Kasumi-1 (cell line): ENCODE measurements at places on chromosomes 12 and 14.

GRCh38 chr12:123289911-123290310, 18.3 kb upstream of the CDK2AP1 start:
- DNase-seq: no peak

GRCh38 chr12:96078231-96079135, 43.1 kb upstream of the LTA4H start:
- DNase-seq: no peak

DNA sequence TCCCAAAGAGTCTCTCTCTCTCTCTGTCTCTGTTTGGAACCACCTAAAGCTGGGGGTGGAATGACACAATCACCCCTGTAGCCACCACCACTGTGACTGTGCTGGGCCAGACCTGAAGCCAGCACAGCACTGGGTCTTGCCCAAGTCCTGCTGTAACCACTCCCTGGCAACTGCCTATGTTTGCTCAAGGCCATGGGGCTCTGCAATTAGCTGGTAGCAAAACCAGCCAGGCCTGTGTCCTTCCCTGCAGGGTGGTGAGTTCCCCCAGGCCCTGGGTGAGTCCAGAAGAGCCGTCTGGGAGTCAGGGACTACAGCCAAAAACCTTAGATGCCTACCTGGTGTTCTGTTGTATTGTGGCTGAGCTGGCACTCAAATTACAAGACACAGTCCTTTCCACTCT, 50.8 kb downstream of the DGLUCY start:
- no peak for DNase-seq

DNA sequence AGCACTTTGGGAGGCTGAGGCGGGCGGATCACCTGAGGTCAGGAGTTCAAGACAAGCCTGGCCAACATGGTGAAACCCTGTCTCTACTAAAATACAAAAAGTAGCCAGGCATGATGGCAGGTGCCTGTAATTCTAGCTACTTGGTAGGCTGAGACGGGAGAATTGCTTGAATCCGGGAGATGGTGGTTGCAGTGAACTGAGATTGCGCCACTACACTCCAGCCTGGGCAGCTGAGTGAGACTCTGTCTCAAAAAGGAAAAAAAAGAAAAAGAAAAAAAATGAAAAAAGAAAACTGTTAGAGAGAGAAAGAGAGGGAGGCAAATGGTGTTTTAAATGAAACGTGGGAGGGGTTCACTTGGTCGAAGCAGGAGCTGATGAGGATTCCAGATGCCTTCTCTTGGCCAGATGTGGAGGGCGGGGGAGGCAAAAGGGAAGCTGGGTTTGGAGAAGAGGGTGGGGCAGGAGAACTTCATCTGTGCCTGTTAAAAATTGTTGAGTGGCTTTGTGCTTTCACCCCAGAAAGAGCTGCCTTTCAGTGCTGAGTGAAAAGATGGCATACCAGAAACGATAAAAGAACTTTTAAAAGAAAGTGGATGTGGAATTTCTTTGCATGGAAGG, 1.1 kb downstream of the EMP1 start:
- DNase-seq: no peak

DNA sequence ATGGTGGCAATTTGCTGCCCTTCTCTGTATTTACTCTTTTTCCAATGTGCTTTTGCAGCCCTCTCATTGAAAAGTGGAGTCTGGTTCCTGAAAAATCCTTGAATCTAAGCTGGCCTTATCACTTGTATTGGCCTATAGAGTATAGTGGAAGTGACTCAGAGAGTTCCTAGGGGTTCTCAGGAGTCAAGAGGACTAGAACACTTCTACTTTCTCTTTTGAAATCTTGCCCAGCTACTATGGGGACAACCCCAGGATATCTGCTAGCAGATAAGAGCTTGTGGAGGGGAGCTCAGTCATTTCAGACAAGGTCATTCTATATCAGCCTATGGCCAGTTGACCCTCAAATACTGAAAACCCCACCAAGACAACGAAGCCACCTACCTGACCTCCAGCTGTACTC, 26.7 kb upstream of the WSCD2 start:
- no peak for DNase-seq

- no peak for DNase-seq
Observed at GRCh38 chr14:101711041-101711856, 50.3 kb upstream of the PPP2R5C start.

DNA sequence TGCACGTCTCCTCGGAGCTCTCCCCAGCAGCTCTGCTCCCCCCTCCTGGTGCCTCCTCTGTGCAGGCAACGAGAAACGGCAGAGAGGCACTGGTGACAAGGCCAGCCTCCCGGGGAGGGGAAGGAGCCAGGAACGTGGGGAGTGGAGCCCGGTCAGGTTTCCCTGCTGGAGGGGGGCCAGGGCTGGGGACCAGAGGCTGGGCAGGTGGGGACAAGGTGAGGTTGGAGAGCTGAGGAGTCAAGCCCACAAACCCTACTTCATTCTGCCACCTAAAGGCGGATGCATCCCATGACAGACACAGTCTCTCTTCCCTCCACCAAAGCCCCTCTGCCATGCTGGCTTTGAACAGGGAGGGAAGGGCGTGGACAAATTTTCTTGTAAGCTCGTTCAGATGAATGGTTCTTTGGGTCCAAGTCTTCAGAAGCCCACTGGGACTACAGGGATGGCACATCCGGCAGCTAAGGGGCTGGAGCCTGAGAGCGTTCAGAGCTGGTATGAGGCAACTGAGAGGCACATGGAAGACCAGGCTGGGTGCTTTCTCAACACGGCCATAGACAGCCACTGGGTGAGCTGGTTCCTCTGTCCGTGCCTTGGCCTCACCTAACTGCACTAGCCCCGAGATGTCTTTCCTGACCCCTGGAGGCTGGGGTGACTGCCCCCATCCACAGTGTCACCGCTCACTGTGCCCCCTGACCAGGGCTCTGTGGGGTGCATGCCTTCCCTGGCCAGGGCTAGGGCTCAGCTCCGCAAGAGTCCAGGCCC, 105.9 kb downstream of the RBM19 start:
- DNase-seq: no peak

- DNase-seq: no peak
Observed at GRCh38 chr12:106741247-106741646, 33.2 kb upstream of the RIC8B start.

GRCh38 chr14:61515436-61516117, 179.7 kb upstream of the HIF1A start:
- DNase-seq: no peak

DNA sequence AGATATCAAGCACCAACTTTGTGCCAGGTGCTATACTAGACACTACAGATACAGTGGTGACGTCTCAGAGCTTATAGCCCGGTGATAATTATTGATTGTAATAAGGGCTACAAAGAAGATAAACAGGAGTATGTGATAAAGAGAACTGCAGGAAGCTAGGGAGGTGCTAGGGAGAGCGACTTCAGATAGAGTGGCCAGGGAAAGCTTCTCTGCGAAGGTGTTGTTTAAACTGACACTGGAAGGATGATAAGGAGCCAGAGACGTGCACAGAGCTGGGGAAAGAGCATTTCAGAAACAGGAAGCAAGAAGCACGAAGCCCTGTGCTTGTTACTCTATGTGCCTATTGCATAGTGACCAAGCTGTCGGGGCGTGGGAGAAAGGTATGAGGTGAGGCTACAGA, 48.1 kb upstream of the OTX2 start:
- no peak for DNase-seq

DNA sequence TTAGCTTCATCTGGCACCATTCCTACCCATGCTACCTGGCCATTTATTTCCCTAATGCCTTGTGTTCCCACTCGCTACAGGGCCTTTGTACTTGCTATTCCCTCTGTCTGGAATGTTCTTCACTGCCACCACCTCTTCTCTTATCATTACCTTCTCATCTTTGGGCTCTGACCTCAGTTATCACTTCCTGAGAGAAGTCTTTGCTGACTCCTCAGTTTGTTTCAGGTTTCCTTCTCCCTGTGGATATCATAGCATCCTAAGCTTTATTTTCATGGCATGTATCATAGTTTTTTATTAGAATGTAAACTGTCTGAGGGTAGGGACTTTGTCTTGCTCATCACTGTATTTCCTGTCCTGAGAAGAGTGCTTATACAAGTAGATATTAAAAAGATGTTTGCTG, 29.7 kb downstream of the SPATS2 start:
- DNase-seq: no peak

- DNase-seq: no peak
Observed at GRCh38 chr12:124626971-124627411, 59.6 kb upstream of the NCOR2 start.

GRCh38 chr12:124740691-124741137, 123.0 kb downstream of the SCARB1 start:
- no peak for DNase-seq

DNA sequence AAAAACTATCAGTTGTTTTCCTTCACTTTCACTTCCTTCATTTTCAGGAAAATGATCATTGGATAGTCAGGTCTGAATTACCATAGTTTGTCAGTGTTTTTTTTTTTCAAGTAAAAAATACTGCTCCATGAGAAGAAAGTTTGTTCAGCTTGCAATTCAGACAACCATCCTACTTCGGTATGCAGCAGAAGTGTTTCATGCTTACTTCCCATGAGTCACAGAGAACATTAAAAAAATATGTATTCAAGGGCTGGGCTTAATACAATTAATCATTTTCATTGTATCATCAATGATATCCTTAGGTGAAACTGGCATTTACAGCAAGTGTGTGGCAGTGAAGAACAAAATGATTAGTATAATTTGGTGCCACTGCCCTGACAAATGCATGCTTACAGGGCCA, 21.6 kb downstream of the PYM1 start:
- no peak for DNase-seq

GRCh38 chr14:89417465-89418225, 612 bp upstream of the FOXN3 start:
- peak; percentile 75 for DNase-seq

DNA sequence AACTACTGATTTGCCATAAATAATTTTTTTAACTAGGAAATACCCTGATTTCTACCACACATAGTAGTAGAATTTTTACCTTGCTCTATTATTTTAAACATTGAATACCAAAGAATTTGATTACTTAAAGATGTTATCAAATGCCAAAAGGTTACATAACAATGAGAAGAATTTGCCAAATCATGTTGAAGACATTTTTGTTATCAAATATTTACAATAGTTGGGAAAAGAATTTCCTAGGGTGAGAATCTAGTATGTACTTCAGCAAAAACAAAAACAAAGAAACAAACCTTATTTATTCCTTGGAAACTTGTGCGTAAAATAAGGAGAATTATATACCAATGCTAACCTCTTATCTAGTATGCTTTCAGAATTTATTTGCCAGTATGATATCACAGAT, 107.2 kb downstream of the SCAF11 start:
- no peak for DNase-seq

DNA sequence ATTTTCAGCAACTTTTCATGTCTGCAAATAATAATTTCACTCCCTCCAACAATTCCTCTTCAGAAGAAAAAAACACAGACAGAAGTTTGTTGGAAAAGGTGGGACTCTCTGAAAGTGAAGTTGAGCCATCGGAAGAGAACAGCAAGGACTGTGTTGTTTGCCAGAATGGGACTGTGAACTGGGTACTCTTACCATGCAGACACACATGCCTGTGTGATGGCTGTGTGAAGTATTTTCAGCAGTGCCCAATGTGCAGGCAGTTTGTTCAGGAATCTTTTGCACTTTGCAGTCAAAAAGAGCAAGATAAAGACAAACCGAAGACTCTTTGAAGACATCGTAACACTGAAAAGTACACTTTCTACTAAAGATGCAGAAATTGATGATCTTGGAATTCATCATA, 28.3 kb downstream of the CGRRF1 start:
- no peak for DNase-seq

- no peak for DNase-seq
Observed at GRCh38 chr12:127308148-127308547, 958.8 kb upstream of the TMEM132C start.

GRCh38 chr12:107221913-107222312, 128.6 kb upstream of the CRY1 start:
- no peak for DNase-seq

DNA sequence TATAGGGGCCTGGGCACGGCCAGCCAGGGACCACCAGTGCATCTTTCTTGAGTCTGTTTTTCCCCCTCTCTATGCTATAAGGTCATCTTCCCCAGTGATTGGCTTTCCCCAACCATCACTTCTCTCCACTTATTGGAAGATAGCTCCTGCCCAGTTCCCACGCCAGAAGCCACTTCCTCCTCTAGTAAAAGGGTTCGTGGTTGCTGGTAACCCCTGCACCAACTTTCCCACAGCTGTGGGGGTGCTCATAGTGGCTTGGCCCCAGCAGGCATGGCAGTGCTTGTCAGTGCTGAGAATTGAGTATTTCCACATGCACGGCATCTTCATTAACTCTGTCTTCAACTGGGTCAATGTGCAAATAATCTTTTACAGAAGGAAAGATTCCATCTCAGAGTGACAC, 215.4 kb downstream of the FOXN3 start:
- DNase-seq: no peak

- no peak for DNase-seq
Observed at GRCh38 chr12:13596714-13597113, 384.7 kb downstream of the GRIN2B start.

DNA sequence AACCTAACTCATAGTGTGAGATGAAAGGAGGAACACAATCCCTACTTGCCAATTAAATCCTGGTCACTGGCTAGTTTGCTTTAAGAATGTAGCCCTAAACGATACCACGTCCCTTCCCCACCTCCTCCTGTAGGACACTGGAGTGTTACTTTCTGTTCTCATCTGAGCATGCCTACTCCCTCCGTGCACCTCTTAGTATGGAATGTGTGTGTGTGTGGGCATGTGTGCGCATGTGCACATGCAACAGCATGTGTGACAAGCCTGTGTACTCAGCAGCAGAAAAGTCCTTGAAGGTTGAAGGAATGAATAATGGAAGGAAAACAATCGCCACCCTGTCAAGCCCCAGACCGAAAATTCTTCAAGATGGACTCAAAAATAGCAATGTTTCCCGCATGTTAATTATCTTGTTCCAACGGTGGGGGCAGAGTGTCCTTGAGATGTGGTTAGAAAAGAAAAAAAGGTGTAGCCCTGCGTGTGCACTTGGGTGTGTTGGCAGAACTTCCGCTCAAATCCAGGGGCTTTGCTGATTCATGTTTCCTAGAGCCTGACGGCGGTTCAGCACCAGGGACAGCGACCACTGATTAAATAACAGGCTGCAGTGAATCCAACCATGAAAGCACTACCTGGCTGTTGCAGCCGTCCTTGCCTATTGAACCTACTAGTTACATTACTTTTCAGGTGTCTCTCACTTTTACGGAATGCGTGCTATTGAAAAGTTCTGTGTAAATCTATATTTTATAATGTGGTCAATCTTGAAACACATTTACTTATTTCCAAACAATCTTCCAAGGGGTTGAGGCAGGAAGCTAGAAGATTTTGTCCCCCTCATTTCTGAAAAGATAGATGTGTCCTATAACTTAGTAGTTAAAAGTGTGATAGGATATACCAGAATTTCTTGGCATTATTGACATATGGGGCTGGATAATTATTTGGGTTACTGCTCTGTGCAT, 79.8 kb downstream of the SRRM4 start:
- DNase-seq: peak; percentile 18
